ENCODE measurements at places on chromosomes 5 and 9. TPM values are rescaled to one million over a fixed set of nuclear protein-coding genes. Genes with fewer than 3 reads are reported as not detected.

DNA sequence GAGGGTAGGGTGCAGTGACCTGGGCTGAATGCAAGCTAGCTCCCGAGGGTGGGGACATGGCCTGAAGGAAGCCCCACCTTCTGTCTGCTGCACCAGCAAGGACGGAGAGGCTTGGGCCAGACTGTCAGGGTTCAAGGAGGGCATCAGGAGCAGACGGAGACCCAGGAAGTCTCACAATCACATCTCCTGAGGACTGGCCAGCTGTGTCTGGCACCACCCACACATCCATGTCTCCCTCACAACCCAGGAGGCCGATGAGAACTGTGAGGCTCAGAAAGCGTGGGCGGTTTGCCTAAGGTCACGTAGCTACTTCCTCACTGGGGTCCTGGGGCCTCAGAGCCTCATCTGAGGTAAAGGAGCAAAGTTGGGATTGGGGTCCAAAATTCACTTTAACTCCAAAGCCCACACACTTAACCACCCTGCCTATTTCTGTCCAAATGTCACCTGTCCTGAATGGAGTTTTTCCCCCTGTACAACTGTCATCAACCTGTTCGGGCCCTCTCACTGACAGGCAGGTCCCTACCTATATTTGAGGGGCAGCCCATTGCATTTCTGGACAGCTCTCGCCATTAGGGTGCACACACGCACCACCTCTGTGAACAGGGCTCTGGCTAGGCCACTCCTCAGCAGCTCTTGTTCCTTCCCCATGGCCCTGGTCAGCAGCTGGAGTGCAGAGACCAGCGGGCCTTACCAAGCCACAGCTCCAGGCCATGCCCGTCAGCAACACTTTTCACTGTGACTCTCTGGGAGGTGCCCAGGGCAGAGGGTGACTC is 3.4 kb downstream of the IL13 start:
- DNase-seq, result peak; percentile 36

DNA sequence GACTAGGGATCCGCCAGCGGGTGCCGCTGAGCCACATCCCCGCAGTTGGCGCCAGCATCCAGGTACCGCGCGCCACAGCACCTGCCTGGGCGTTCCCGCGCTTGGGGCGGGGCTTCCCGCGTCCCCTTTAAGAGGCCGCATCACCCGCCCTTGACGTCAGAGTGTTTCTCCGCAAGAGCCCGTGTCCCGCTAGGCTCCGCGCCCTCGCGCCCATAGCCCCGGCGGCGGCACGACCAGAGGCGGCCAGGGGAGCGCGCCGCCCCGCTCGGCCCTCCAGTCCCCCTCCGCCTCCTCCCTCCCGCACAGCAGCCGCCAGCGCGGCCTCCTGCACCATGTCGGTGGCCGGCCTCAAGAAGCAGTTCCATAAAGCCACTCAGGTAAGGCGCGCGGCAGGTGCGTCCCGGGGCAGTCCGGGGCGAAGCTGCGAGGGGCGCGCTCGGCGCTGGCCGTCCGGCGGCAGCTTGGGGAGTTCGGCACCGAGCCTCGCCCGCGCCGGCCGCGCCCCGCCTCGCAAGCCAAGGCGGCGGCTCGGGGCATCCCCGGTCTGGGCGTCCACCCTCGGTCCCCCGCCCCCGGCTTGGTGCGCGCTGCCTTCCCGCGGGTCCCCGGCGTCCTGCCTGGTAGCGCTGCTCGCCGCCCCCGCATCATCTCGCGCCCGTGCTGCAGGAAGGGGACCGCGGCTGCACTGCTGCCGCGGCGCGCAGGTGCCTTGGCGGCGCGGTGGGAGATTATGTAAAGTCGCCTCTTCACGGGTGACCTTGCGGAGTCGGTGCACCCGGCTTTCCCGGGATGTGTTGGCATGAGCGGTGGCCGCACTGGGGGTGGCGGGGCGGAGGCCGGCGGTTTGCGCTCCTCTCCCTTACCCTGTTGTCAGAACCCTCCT is at the start of gene SH3GL2:
Gene SH3GL2, plus strand, starts transcription at position 156 of the 883 bp plus-strand sequence.
- DNase-seq, result peak; percentile 47

DNA sequence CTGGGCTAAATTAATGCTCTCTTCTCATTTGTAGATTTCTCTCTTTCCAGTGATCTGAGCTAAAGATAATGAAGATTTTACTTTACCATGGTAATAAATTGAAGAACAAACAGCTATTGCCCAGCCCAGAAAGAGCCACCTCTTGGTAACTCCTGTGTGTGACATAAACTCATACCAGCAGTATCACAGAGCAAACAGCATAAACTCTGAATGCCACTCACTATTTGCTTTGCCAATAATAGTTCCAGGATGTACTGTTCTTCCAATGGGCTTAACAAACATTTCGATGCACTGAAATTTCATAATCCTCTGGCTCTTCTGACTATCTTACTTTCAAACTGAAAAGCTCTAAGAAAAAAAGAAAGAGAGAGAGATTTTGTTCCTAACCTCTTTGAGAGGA is 69.8 kb upstream of the RASEF start:
- no peak for DNase-seq

- DNase-seq, result no peak
Observed at GRCh38 chr5:41527201-41527779, 16.9 kb upstream of the PLCXD3 start.

DNA sequence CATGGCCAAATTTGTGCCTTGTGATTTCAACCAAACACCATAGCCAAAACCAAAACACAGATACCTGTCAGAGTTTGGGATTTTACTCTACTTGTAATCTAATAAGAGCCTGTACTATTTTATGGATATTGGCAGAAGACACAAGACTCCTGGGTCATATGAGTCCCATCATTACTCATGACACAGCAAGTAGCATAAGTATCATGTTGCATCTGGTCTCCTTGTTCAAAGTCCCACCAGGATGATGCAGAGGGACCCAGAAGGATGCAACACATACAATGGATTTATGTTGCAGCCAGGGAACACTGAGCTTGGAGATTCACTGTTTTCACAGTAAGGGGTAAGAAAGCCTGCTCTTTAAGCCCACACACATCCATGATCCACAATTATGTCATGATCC is 13.2 kb upstream of the ACO1 start:
- DNase-seq, result no peak

DNAH5 gene
- not detected for total RNA-seq

All from activated CD4-positive, alpha-beta T cell treated with anti-CD3 and anti-CD28 coated beads for 36 hours (primary cell).